ENCODE measurements at places on chromosomes 16 and 17. TPM values are rescaled to one million over a fixed set of nuclear protein-coding genes. Genes with fewer than 3 reads are reported as not detected.
A peak's percentile ranks its signal among the peaks of the same experiment; 100 is the strongest.

DNA sequence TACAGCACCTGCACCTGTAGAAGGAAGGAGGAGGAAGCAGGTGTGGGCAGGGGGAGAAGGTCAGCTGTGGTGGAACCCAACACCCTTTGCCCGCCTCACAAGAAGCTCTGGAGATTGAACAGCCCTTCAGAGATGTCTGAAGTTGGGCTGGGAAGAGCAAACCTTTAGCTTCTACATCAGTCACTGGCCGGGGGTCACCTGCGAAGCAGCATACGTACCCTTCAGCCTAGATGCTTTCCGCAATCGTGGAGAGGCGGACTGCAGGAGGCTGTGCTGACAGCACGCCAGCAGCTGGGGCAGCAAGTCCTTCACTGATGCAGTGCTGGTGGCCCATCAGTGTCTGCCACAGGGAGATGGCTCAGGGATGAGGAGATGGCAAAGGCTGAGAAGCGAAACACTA lies 5.2 kb upstream of the HS3ST3B1 start:
- DNase-seq: no peak

DNA sequence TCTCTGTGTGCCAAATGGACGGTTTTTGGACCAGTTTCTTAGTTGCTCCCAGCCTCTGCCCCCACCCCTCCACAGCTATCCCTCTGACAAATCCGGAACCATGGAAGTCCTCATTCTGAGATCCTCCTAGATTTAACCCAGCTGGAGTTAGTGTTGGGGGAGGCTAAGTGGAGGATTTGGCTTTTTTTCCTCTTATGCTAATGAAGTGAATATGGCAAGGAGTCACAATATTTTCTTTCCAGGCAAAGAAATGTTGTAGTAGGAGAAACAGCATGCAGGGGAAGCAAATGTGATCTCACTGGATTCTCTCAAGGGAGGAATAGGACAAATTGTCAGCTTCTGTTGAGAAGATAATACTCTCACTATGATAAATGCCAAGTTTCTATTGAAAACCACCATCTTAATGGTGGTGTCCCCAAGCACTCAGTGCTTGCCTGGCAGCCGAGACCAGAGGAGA lies 159.5 kb downstream of the MSI2 start:
- no peak for DNase-seq

- DNase-seq: peak; percentile 61
Measured at GRCh38 chr17:79393358-79394052, 217.3 kb downstream of the RBFOX3 start.

- DNase-seq: no peak
Measured at GRCh38 chr17:13395862-13396261, 205.9 kb downstream of the HS3ST3A1 start.

DNA sequence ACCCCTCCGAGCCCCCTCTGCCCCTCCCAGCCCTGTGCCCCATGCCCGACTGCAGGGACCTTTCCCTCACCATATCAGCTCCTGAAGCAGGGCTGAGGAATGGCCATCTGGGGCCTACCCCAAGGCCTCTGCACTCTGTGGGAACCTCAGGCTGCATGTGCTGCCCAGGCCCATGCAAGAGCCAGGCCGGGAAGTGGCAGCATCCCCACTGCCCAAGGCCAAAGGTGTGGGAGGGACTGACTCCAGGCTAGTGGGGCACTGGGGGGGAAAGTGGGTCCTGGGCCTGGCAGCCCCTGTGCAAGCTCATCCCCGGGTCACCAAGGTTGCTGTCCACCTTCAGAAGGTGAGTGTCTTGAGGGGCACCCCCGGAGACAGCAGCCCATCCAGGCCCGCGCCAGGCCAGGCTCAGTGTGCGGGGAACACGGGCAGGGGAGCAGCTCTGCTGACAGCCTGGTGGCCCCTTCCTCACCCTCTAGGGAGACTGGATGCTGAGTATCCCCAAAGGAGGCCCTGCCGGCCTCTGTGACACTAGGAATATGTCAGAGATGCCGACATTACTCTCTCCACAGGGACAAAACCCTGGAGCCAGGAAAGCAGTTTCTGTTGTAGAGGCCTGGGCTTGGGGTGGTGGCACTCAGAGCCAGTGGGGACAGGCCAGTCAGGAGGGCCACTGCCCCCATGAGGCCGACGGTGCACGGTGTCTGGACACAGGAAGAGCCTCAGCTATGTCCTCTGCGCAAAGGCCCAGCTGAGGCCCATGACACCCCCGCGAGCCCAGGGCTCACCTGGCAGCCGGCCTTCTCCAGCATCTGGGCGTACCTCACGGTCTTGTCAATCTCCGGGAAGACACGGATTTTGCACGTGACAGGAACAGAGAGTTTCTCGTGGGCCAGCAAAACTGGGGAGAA lies 3.3 kb downstream of the DUS1L start:
- DNase-seq: no peak

DNA sequence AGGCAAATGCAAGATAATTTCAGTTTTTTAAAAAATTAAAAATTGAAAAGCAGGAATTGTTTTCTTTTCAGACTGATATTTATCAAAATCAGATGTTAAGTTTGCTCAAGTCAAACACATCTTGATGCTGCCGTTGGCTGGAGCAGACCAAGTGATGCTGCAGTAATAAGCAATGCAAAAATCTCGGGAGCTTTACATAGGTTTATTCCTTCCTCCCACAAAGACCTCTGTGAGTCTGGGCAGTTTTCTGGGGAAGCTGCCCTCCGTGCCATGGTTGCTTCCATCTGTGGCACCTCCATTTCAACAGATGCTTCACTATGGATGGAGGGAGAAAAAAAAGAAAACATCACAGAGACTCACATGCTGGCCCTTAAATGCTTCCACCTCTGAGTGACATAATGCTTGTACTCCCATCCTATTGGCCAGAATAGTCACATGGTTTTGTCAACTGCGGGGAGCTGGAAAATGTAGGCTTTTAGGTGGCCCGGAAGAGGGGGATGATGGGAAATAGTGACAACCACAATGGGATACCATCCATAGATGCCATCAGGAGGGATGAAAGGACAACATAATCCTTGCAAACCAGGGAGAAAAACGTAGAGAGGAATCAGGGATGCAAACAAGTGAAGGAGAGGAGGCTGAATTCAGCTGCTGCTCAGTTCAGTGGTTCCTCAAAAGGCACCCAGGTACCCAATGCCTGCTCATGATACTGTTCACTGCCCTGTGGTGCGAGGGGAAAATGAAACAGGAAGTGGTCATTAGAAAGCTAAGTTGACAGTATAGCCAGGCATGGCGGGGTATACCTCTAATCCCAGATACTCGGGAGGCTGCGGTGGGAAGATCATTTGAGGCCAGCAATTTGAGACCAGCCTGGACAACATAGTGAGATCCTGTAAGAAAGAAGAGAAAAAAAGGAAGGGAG lies 13.5 kb upstream of the ERCC4 start:
- no peak for DNase-seq

DNA sequence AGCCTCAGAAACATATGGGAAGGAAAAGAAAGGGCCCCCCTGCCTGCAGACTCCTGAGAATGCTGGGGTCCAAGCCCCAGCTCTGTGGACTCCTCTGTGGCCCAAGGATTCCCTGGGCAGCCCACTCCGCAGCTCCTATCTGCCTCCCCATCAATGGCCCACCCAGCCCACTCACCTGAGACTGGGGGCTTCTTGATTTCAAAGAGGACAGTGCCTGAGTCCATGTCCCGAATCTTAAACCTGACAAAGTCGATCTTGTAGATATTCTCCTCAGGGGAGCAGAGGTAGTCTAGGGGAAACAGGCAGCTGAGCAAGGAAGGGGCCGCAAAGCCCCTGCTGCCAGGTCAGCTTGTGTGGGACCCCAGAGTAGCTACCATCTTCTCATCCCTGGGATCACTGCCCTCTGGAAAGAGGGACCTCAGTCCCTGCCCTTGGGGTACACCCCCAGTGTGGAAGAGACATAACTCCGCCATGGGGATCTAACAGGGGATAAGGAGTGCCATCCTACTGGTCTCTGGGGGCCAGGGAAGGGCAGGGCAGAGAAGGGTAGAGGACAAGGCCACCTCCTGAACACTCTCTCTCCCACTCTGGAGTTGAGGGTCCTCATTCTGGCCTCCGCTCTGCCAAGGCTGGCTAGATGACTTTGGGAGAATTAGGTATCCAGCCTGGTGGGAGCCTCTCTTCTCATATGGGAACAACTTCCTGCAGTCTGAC lies 3.9 kb downstream of the UNC119 start:
- no peak for DNase-seq

GRCh38 chr17:29253037-29253436 lies 6.4 kb downstream of the CRYBA1 start:
- DNase-seq: no peak

DNA sequence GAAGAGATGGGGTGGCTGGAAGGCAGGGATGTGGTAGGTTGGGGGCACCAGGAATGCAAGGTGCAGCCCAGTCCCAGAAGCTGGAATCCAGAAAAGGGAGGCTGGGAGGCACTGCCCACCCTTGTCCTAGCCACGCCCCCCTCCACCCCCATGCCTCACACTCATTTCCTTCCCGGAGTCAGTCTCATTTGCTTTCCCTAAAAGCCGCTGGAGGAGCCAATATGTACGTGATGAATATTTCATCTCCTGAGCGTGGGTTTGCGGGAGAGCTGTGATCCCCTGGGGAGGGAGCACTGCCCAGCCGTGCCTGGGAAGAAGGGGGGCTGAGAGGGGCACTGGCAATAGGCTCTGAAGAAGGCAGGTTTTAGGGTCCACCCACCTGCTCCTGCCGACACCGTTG lies 124.5 kb upstream of the LHX1 start:
- peak; percentile 20 for DNase-seq

DNA sequence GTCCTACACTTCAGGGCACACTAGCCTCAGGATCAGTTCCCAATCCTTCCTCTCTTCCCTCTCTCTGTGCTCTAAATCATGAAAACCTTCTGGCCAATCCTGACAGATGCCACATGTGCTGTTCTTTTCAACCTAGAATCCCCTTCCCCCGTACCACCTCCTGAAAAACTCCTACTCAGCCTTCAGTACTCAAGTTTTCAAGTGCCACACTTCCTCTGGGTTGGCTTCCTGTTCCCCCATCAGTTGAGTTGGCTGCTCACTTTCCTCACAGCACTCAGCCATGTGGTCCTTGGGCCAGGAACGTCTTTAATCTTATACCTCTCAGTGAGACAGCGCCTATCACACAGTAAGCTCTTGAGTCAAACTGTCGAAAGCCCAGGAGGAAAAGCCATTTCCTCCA lies 3.3 kb downstream of the ASPHD1 start:
- no peak for DNase-seq

GRCh38 chr17:14323522-14323981 lies 22.7 kb downstream of the HS3ST3B1 start:
- no peak for DNase-seq

GRCh38 chr17:20771104-20771503 lies 191.6 kb downstream of the CDRT15L2 start:
- no peak for DNase-seq

- DNase-seq: no peak
Measured at GRCh38 chr16:6493555-6493954, 839.1 kb upstream of the RBFOX1 start.

DNA sequence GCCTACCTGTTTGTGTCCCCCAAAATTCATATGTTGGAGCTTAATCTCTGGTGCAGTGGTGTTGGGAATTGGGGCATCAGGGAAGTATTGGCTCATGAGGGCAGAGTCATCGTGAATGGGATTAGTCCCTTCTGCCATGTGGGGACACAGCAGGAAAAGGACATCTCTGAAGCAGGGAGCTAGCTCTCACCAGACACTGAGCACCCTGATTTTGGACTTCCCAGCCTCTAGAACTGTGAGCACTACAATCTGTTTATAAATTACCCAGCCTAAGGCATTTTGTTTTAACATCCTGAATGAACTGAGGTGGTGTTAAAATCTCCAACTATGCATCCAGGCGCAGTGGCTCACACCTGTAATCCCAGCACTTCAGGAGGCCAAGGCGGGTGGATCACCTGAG lies 206.0 kb downstream of the SEC14L1 start:
- DNase-seq: no peak

DNA sequence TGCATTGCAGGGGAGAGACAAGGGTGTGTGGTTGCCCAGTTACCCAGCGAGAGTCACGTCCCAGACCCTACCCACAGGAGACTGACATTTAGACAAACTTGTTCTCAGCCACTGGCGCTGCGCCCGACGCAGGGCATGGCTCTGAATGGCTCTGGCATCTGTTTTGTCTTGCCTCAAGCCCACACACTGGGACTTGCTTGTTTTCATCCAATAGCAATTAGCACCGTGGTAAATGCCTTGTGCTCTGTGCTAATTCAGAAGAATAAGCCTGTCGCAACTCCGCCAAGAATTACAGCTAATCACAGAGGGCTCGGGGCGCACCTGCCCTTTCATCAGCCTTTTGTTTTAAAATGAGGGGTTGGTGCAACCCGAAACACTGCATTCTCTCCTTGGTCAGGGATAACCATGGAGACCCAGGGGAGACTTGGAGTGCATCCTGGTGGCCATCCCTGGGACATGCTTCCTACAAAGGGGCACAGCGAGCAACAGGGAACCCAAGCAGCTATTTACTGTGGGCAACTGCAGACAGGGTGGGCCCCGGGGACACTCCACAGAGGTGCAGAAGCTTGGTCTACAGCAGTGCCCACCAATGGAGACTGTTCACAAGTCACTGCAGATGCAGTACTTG lies 220.6 kb upstream of the ZFHX3 start:
- no peak for DNase-seq

GRCh38 chr16:3737181-3737580 lies 19.9 kb upstream of the TRAP1 start:
- DNase-seq: no peak

- no peak for DNase-seq
Measured at GRCh38 chr16:324451-325334, 27.8 kb downstream of the AXIN1 start.

- DNase-seq: peak; percentile 69
Measured at GRCh38 chr16:75088216-75088615, 28.4 kb downstream of the LDHD start.

DNA sequence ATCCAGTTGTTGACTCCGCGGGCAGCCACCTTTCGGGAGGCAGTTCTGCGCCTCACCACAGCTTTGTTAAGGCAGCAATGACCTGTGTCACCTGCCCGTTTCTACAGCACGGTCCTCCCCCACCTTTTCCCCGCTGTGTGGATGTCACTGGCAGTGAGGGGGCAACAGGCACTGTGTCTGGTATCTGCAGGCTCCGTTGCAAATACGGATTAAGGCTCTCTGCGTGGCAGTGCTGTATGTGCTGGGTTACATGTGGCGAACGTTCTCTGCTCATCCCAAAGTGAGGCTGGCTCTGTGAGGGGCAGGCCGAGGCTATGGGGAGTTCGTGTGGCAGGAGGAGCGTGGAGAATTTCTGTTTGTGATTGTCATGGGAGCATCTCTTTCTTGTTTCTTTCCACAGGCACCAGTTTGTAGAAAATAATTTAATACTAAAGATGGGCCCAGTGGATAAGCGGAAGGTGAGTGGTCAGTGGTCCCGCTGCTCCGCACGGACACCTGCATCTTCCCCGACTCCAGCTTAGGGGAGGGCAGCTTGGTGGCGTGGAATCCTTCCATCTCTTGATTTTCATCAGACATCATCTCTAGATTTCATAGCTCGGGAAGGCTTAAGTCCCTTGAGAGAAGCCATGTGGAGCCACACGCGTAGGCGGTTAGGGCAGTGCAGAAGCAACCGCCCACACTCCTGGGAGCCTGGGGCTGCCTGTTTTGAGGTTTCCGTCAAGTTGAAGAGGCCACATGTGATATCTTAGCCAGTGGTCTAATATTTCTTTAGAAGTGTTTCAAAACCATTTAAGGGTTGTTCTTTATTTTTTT lies 57.8 kb downstream of the PDPK1 start:
- no peak for DNase-seq

GRCh38 chr16:695355-696089 lies 5.3 kb upstream of the WDR24 start:
- DNase-seq: no peak

GRCh38 chr16:77945126-77945525 lies 77.2 kb upstream of the CLEC3A start:
- no peak for DNase-seq

The LPO gene
- not detected for total RNA-seq

The SMTNL2 gene
- not detected for total RNA-seq

The KIF2B gene
- total RNA-seq: not detected

The FOXC2 gene
- 5.1 TPM for total RNA-seq

The KRTAP9-4 gene
- not detected for total RNA-seq

The GRAPL gene
- 56.0 TPM for total RNA-seq

All from dermis microvascular lymphatic vessel endothelial cell (primary cell).